ENCODE measurements at places on chromosomes 6 and 20.
A peak's percentile ranks its signal among the peaks of the same experiment; 100 is the strongest.

GRCh38 chr6:44386929-44387345 lies 569 bp upstream of the CDC5L start:
- no peak for DNase-seq

DNA sequence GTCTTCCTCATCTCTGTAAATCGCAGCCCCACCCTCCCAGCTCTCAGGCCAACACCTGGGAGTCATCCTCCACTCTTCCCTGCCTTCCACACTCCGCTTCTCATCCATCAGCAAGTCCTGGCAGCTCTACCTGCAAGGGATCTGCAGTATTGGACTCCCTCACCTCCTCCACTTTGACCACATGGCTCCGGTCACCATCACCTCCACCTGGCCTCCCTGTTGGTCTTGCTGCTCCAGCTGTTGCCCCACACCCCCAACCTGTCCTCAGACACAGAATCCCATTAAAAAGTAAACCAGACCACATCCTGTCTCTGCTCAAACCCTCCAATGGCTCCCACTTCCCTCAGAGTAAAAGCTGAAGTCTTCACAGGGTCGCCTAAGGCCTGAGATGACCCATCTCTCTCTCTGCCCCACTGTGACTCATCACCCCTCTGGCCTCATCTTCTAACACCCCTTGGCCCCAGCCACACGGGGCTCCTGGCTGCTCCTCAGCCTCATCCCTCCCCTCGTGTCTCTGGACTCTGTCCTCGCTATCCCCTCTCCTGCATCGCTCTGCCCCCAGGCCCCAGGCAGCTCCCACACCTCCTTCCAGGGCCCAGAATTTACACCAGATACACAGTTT lies 185.1 kb upstream of the SULF2 start:
- DNase-seq: no peak

GRCh38 chr6:122416825-122417224 lies 17.4 kb downstream of the HSF2 start:
- DNase-seq: no peak

DNA sequence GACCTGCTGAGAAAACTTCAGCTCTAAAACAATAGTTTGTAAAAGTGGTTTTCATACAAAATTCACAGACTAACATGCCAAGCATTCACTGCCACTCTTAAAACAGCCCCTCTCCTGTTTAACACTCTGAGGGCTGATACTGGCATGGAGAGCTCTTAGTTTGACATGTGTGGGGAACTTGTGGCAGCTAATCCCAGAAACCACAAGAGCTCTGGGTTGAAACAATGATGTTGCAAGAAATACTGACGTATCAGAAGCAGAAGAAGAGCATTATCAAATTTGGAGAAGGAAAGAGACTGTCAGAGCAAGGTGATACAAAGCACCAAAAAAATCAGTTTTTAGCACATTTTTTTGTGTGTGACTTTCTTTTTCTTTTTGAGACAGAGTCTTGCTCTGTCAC lies 5.1 kb downstream of the BEND3 start:
- no peak for DNase-seq

GRCh38 chr6:24394061-24394779 lies 8.5 kb upstream of the MRS2 start:
- DNase-seq: no peak

GRCh38 chr20:58700823-58701222 lies 8.2 kb downstream of the NPEPL1 start:
- DNase-seq: no peak

DNA sequence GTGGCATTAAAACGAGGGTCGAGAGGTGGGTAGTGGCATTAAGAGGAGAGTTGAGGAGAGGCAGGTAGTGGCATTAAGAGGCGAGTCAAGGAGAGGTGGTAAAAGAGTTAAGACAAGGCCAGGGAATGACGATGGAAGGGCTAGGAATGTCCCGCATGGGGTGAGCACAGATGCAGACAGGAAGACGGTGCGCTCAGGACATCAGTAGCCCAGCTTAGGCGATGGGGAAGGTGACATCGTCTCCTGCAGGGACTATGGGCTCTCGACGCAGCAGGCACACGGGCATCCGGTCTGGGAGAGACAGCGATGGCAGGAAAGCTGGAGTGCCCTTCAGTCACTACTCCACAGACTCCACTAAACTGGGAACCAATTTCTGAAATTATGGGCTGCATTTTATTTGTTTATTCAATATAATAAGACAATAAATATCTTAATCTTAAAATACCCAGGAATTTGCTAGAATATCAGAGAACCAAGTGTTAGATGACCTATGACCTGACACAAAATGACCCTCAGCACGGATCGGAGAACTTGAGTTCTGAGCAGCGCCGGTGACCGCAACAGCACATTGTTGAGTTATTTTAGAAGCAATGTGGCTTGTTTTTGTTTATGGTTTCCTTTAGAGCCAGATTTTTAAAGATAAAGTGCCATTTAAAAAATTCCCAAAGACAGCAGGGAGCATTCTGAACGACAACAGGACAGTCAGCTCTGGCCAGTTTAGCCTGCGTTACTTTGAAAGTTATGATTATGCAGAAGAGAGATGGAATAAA lies 177.7 kb downstream of the SMOC2 start:
- no peak for DNase-seq

- DNase-seq: no peak
Observed at GRCh38 chr6:33685411-33686224, 25.9 kb downstream of the UQCC2 start.

GRCh38 chr6:73242001-73242400 lies 16.7 kb upstream of the KHDC1L start:
- no peak for DNase-seq

DNA sequence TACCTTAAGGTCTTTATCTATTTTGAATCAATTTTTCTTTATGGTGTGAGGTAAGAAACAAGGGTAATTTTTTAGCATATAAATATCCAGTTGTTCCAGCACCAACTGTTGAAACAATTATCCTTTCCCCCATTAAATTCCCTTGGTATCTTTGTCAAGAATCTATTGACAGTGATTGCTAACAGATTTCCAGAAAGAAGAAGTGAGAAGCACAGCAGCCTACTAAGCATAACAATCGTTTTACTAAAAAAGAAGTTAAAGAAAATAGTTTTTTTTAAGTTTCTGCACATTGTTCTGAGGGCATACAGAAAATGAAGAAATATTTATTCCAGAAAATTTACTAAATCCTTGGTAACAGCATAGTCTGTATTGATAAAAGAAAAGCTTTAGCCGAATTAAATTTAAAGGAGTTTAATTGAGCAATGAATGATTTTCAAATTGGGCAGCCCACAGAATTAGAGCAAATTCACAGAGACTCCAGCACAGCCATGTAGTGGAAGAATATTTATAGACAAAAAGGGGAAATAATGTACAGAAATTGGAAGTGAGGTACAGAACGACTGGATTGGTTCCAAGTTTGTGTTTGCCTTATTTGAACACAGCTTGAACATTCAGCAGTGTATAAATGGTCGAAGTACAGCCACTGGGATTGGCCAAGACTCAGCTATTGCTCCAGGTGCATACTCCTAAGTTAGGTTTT lies 97.9 kb upstream of the UST start:
- DNase-seq: no peak

DNA sequence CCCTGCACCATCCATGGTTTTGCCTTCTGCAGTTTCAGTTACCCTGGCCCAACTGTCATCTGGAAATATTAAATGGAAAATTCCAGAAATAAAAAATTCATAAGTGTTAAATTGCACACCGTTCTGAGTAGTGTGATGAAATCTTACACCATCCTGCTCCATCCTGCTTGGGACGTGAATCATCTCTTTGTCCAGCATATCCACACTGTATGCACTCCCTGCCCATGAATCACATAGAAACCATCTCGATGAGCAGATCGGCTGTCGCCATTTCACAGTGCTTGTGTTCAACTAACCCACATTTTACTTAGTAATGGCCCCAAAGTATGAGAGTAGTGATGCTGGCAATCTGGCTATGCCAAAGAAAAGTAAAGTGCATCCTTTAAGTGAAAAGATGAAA lies 105.9 kb upstream of the ID4 start:
- no peak for DNase-seq

DNA sequence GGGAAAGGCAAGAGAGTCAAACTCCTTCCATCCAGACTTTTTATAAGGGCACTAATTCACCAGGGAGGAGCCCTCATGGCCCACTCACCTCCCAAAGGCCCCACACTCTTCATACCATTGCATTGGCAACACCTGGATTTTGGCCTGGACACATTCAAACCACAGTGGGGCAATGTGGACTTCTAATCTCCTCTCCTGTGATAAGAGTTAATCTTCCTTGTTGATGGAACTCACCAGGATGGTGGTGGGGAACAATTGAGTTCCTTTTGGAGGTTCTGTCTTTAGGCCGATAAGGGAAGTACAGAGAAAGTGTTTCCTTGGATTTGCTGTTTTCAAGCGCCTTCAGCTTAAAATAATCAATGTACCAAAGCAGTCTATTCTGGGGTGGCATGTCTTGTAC lies 268.7 kb downstream of the CD83 start:
- DNase-seq: no peak

- DNase-seq: no peak
Observed at GRCh38 chr6:1679688-1680068, 70.0 kb downstream of the FOXC1 start.

- no peak for DNase-seq
Observed at GRCh38 chr6:7389162-7389450, 436 bp downstream of the CAGE1 start.

- no peak for DNase-seq
Observed at GRCh38 chr6:10555625-10556309, 34.6 kb downstream of the GCNT2 start.

DNA sequence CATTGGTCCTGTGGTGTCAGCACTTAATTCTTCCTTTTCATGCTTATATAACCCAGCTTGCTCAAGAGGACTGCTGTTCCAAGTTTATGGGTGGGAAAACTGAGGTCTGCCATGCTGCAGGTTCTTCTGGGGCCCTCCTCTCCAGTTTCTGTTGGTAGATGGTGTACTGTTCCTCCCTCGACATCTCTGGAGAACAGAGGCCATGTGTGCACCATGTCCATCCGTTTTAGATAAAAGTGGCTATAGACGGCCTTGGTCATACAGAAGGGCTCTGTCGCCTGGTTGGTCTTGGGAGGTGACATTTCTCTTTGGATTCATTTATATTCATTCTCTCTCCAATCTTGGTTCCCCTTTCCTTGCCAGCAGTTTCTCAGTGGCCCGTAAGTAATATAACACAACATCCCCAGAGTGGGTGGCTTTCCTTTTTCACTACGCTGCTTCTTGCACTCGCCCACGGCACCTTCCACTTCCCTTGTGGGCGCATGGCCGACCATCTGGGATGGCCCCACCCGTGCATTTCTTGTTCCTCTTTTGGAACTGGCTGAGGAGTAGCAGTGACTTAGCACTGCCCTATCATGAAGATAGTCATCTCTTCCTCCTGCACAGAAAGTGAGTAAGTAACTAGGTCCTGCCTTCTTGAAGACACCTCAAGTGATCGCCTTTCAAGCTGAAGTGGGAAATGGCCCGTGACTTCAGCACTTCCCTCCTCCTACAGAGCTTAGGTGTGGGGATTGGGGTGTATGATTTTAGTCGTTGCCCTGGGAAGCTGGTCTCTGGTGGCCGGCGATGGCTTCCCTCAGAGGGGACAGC lies 94.2 kb downstream of the RREB1 start:
- DNase-seq: peak; percentile 39

Measured in CD4-positive, alpha-beta T cell treated with Interleukin-21 for 1 hour (primary cell).